ENCODE measurements at places on chromosomes 6 and 20. TPM values are rescaled to one million over a fixed set of nuclear protein-coding genes. Genes with fewer than 3 reads are reported as not detected.

- no peak for DNase-seq
Measured at GRCh38 chr6:109006818-109007217, 87.8 kb downstream of the SESN1 start.

GRCh38 chr6:44237021-44237812, 9.7 kb upstream of the HSP90AB1 start:
- DNase-seq = peak; percentile 99

DNA sequence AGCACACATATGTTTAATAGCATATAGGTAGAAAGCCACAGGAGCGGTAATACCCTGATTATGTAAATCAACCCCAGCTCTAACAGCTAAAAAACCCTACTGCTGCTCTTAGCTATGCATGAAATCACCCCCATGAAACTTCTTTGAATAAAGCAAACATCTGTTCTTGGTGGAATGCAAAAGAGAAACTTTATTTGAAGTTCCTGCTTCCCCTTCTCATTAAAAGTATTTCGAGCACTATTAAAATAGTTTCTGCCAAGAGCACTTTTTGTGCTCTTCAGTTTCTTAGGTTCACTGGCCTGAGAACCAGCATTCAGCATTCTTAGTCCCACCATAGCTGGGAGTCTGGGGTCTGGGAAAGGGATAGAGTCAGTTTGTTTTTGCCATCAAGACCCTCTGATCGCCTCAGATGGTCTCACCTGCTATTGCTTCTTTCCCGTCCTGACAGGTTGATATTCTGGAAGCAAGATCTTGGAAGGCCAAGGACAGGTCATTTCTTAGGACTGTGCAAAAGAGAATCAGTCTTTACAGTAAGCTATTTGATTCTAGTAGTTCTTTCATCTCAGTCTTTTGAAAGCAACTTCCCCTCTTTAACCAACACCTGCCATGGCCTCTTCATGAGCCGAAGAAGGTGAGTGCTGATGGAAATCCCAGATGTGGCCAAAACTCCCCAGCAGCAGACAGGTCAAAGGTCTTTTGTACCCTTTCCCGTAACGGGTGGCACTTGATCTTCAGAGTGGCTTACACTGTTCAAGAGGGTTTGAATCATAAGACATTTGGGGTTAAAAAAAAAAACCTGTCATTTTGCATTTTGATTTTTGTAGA, 76.5 kb upstream of the TMEM170B start:
- no peak for DNase-seq

DNA sequence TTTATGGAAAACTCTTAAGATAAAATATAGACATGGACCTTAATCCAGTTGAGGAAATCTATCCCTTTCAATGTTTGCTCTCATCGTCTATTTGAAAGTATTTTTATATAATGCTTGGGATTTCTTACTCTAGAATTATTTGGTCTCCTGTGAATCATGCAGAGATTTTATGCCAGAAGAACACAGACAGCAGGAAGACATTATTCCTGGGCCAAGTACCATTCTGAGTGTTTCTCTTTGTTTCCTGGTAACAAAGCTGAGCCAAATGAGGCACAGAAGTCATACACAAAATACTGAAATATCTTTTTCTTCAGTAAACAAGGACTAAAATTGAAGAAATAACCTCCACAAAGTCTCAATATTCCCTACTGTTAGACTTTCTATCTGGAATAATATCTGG, 538.2 kb upstream of the EYS start:
- DNase-seq = no peak

- DNase-seq = no peak
Measured at GRCh38 chr6:142302421-142303175, 791 bp downstream of the ADGRG6 start.

DNA sequence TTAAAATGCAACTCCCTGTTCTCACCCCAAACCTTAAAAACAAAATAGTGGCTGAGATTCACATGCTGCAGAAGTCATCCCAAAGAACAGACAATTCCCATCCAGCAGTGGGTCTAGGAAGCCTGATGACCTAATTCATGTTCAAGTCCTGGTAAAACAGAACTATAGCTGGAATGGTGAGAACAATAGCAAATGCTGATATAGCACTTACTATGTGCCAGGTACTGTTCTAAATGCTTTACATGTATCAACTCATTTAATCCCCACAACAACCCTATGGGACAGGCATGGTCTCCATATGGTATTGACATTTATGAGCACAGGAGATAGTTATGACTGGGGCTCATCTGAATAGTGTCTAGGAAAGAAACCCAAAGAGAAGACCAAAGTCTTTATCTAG, 5.6 kb downstream of the DDO start:
- no peak for DNase-seq

Gene SOX12
- 10.2 TPM for total RNA-seq

Gene SLC22A16
- 0.71 TPM for total RNA-seq

Gene CGA
- not detected for total RNA-seq

Gene ASIP
- not detected for total RNA-seq
